ENCODE measurements at places on chromosomes 2 and 18.
A peak's percentile ranks its signal among the peaks of the same experiment; 100 is the strongest.

DNA sequence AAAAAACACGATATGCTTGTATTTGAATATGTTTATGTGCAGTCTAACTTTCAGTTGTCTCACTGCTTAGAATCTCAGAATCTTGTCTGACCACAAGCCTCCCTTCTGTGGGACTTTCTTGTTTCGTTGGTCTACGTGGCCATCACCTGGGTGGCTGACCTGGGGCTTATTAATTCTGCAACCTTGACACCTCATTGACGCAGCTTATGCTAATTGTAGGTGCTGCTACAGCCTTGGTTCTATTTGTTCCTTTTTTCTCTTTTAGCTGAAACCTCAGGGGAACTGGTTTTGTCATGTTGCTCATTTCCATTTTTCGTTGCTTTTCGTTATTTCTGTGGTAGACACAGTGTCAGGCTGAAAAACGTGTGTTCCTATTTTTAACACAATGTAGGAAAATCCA, 273.7 kb downstream of the SLC4A3 start:
- DNase-seq: no peak

- DNase-seq: no peak
Observed at GRCh38 chr2:41736105-41736567, 311.7 kb upstream of the PKDCC start.

GRCh38 chr2:195642027-195642678, 14.9 kb upstream of the SLC39A10 start:
- DNase-seq: no peak

DNA sequence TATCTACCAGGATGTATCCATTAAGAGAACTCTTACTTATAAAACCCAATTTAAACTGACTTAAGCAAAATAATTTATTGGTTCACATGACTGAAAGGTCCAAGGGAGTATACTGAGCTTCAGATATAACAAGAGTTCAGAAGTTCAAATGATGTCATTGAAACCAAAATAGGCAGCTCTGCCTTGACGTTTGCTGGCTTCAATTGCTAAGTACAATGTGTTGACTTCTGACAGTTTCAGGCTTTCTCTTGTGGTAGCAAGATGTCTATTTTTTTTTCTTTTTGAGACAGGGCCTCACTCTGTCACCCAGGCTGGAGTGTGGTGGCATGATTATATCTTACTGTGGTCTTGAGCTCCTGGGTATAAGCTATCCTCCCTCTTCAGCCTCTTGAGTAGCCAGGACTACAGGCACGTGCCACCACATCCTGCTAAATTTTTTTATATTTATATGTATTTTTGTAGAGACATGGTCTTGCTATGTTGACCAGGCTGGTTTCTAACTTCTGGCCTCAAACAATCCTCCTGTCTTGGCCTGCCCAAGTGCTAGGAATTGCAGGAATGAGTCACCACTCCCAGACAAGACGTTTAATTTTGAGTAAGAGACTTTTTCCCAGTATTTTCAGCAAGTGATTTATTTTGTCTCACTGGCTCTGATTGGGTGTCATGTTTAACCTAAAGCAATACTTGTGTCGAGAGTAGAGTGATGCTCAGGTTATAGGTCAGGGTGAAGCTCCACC, 184.8 kb downstream of the NR4A2 start:
- no peak for DNase-seq

GRCh38 chr18:74370115-74370514, 54.5 kb downstream of the C18orf63 start:
- no peak for DNase-seq

GRCh38 chr18:79790996-79791972, 6.5 kb upstream of the KCNG2 start:
- DNase-seq: peak; percentile 51

DNA sequence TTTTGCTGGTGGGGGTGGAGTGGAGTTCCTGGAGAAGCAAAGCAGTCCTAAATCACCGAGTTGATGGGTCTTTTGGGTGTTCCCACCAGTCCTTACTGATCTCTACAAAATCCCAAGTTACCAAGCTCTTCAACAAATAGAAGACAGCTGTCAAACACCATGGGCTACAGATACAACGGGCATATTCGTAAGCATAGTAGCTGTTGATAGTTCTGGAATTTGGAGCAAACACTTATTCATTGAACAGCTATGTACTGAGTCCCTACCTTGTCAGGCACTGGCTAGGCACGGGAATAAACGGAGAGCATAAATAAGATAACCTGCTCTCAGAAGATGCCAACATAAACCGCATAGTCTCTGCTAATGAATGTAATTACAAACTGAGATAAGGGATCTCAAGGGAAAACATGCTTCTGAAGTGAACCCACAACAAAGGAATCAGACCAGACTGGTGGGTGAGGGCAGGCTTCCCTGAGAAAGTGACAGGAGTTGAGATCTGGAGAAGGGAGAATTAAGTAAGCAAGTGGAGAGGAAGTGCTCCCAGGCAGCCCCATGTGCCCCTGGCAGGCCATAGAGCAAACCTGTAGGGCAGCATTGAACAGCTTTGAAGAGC, 947 bp upstream of the ANKRD44 start:
- no peak for DNase-seq

DNA sequence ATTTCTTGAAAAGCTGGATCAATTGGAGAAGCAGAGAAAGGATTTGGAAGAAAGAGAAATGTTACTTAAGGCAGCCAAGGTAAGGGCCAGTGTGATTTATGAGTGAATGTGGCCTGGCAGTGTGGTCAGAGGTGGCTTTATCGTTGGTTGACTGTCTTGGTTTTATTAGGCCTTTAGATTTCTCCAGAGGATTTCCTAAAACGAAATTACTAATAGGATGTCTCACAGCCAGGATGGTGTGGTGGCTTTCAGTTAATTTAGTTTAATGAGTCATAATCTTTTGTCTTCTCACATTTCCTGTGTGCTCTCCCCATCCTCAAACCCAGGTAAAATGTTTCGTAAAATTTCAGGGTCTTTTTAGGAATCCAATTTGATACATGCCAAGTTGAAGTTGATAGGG, 100.8 kb downstream of the TAF4B start:
- DNase-seq: no peak

DNA sequence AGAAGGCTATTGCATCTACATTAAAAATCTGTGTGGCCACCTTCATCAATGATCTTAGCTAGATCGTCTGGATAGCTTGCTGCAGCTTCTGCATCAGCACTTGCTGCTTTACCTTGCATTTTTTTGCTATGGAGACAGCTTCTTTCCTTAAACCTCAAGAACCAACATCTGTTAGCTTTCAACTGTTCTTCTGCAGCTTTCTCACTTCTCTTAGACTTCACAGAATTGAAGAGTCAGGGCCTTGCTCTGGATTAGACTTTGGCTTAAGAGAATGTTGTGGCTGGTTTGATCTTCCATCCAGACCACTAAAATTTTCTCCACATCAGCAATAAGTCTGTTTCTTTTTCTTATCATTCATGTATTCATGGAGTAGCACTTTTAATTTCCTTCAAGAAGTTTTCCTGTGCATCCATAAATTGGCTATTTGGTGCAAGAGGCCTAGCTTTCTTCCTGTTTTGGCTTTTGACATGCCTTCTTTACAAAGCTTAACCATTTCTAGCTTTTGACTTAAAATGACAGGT, 54.4 kb upstream of the MAP4K4 start:
- no peak for DNase-seq

GRCh38 chr2:237955640-237956401, 11.0 kb upstream of the UBE2F start:
- DNase-seq: no peak

DNA sequence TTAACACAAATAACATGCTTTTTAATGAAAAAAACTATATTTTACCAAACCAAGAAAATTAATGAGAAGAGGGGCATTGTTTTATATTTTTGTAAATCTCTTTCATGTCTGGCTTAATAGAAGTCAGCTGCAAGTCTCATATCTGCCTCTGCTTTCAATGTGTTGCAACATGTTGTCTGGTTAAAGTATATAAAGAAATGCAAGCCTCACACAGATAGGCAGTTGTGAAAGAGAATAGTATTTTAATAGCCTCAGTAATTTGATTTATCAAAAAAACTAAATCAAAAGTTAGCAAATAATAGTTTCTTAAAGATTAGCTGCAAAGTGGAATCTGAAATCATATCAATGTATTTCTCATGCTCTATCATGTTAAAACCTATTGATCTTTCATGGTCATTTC, 52.9 kb upstream of the NCOA1 start:
- no peak for DNase-seq

GRCh38 chr2:209368406-209368805, 55.4 kb upstream of the MAP2 start:
- no peak for DNase-seq

DNA sequence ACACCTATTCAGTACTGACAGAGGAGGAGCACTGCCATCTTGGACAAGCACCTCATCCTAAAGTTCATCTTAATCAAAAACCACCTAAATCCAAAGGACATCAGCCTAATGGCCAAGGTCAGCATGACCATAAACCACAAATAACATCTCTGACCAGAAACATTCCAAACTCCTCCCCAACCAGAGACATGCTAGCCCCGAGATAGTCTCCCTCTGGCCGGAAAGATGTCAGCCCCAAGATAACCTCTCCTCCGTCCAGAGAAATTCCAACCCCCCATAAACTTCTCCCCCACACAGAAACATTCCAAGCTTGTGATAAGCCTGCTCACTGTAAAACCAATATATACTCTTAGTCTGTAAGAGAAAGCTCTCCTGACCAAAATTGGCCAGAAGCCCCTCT, 260.6 kb downstream of the CLIP4 start:
- no peak for DNase-seq
